Stimulated activated CD8-positive, alpha-beta memory T cell treated with anti-CD3 and anti-CD28 coated beads, Interleukin-2, amount 100 ng/mL, for 48 hours (primary cell): ENCODE measurements at places on chromosomes 6 and 20.

DNA sequence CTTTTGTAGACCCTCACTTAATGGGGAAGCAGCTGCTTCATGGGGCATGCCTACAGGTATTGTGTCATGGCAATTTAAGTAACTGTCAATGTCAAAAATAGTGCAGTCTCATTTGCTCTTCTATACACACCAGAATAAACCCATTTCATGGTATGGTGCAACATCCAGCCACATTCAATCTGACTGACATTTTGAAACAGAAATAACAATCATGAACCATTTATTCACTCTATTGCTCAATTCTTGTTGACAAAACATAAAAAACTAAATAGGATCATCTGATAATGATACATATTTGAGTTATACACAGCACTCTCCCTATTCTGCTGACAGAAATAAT lies 122.9 kb downstream of the MAP7 start:
- no peak for DNase-seq

DNA sequence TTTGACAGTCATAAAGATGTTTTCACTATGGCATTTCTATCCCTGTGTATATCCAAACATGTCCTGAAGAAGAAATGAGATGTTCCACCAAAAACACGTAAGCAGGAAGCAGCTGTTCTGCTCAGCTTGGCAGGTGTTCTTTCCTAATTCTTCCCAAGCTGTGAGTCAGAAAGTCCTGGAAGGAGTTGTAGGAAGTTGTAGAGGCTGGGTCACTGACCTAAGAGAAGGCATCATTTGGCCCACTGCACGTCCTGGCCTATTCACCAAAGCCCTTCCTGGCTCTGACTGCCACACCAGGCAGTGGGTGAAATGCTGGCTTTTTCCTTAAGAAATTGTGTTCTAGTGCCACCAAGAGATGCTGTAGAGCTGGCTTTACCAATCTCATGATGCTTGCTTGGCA lies 40.3 kb downstream of the STX11 start:
- DNase-seq = no peak

GRCh38 chr6:105645156-105645555 lies 242.3 kb upstream of the PREP start:
- DNase-seq = no peak

- no peak for DNase-seq
These were observed 83.3 kb upstream of the SIRPA start for GRCh38 chr20:1811621-1812498.

GRCh38 chr6:166534658-166535406 lies 51.6 kb downstream of the RAMACL start:
- no peak for DNase-seq

DNA sequence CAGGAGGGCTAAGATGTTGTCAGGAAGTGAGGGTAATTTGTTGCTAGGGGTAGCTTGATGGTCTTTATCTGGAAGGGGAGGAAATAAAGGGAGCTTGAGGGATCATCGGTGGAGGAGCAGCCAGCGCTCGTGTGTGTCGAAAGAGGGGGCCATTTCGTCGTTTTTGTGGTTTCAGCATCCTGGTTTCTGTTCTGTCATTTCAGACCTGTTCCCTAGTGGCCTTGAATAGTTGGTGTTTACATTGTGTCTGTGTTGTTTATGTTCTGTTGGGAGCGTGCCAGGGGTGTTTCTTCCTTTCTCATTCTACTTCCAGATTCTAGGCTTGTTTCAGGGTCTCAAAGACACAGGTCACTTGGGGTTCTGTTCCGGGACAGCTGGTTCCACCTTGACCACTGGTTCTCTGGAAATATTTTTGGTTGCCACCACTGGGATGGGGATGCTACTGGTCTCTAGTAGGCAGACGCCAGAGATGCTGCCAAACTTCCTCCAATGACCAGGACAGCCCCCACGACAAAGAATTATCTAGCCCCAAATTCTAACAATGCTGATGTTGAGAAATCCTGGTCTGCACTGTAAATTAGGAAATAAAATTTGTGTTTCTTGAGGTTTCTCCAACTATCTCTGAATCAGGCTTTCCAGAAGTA lies 113.9 kb upstream of the NAA20 start:
- no peak for DNase-seq
